ENCODE measurements at places on chromosomes 7 and 10.

- no peak for DNase-seq
Measured at GRCh38 chr7:4109481-4110110, 572.5 kb upstream of the FOXK1 start.

GRCh38 chr10:4051011-4051640, 266.1 kb upstream of the KLF6 start:
- DNase-seq, result no peak

GRCh38 chr7:26105931-26106330, 46.1 kb upstream of the NFE2L3 start:
- no peak for DNase-seq

DNA sequence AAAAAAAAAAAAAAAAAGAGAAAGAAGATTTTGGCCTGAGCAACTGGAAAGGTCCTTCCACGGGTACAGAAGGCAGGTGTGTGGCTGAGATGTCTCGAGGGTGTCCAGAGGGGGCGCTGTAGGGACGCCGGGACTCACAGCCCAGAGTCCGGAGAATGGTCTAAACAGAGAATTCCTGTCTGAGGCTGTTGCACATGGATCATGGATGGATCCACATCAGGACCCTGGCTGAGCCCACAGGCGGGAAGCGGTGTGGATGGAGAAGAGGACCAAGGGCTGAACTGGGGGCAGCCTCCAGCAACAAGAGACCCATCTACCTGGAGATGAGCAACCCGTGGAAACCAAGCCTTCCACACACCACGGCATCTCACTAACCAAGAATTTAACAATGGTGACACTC, 55.0 kb downstream of the PKD1L1 start:
- no peak for DNase-seq

DNA sequence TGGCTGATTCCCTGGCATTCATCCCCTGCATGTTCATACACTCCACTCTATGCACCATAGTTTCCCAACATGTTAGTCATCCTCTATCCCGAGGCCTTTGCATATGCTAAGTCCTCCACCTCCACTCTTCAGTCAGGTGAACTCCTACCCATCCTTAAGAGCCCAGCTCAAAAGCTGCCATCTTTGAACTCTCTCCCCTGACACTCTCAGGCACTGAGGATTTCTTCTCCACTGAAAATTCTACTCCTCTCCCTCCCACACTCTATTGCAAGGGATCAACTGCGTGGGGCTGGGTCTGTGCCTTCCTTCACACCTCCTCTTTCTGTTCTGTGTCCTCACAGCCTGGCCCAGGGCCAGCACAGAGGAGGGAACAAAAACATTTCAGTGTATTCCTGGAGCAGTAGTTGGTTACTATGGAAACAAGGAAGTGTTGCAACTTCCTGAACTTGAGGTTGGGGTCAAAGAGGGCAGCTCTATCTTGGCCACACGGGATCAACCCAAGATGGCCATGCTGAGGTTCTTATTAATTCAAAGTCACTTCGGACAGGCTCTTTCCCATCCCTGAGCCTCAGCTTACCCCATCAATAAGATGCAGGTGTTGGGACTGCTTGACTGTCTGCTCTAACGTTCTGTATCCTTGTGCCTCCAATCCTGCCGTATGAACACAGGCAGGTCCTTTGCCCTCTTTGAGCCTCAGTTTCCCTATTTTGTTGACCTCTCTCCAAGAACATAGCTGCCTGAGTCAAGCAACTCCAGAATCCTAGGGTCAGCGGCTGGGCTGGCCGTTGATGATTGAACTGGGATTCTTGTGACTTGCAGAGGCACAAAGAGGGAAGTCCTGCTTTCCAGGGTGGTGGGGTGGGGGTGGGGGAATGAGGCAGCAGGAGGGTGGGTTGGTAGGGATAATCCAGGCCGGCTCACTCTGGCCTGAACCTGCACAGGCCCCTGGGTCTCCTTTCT, 15.5 kb downstream of the ZMIZ1 start:
- DNase-seq, result no peak

Data from hematopoietic multipotent progenitor cell treated with erythropoietin and hydrocortisone succinate and interleukin-3 and kit ligand, for 17 days (in vitro differentiated cells).